ENCODE measurements at places on chromosomes 1 and 21.

DNA sequence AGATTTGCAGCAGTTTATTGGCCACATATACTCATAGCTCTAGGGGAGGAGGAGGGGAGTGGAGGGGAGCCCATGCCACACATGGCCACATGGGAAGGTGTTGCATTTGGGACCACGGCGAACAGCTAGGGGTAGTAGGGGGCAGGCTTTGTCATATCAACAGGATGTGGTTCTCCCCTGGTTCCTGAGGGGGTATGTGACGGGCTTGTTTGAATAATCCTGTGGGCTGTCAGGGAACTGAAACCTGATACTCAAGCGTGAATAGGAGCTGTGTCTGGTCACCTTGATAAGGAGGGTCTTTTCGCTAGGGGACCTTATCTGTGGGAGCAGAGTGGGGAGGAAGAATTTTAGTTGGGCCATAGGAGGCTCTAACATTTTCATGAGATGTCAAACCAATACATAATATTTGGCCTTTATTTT is 264.7 kb downstream of the CTH start:
- DNase-seq, result no peak

DNA sequence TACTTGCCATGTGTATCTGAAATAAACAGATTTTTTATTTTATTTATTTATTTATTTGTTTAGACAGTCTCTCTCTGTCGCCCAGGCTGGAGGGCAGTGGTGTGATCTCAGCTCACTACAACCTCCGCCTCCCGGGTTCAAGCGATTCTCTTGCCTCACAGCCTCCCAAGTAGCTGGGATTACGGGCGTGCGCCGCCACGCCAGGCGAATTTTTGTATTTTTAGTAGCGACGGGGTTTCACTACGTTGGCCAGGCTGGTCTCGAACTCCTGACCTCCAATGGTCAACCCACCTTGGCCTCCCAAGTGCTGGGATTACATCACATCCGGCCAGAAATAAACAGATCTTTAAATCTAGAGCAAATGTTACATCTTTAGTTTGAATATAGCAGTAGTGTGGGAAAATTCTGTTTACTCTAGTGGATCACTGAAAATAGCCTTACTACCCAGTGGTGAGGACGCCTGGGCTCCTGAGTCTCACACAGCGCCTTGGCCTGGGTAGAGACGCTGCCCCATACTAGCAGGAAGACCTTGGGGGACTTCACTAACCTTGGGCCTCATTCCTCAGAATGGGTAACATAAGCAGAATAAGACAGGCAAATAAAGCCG is 709 bp downstream of the GART start:
- DNase-seq, result no peak

- DNase-seq, result peak; percentile 45
These were observed 126.8 kb downstream of the HIVEP3 start for GRCh38 chr1:41791667-41792484.

DNA sequence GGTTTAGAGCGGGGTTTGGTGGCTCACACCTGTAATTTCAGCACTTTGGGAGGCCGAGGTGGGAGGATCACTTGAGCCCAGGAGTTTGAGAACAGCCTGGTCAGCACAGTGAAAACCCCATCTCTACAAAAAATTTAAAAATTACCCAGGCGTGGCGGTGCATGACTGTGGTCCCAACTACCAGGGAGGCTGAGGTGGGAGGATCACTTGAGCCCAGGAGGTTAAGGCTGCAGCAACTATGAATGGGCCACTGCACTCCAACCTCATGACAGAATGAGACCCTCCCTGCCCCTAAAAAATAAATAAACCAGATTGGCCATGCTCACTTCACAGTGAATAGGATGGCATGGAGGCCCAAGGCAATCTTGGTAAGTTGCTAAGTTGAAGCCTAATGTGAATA is 168.9 kb downstream of the RHOU start:
- no peak for DNase-seq

- DNase-seq, result peak; percentile 67
These were observed 1.2 kb upstream of the KIRREL1 start for GRCh38 chr1:157992031-157992832.

DNA sequence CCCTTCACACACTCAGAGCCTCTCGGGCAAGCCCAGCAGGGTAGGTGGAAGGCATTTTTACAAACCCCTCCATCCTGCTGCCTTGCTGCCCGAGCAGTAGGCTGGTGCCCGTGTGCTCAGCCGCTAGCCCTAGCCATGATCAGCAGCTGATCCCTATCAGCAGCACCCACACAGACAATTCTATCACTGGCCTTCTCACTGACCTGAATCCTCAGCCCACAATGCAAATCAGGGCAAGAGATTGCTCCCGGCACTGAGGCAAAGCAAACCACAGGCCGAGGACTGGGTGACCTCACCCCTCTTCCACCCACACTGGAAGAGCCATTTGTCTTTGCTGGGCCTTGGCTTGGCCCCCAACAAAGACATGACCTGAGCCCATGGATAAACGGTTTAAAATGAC is 895 bp upstream of the PDZK1 start:
- no peak for DNase-seq

- DNase-seq, result no peak
These were observed 59.3 kb upstream of the ABCG1 start for GRCh38 chr21:42159560-42160110.

DNA sequence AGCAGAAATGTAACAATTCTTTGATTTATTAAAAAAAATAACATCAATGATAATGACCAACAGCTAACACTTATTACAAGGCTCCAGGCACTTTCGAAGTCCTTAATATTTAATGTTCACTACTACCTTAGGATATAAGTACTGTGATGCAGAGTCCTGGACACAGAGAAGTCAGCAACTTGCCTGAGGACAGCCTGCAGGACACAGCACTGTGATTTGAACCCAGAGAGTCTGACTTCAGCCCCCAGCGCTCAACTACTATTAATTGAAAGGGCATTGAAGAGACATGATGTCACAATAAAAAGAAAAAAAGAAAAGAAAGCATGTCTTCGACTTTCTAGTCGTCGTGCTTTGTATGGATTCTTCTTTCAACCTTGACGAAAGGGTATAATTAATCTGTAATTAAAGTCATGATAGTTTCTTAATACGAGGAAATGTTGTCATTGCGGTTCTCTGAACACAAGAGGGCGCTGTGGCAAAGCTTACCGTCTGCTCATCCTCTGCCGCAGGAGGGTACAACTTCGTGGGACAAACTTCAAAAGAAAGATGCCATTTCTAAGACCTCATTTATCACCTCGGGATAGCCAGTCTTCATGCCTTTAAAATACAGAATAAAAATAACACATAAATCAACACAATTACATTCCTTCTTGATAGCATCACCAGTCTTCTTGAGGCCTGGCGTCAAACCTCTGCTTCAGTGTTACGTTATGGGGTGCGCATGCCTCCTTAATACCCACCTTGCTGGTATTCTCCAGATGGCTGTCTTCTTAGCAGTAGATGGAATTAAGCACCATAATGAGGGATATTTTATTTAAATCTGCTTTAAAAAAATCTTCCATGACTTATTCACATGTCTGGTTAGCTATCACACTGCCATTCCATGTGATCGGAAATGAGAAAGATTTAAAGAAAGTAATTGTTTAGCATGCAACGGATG is 240.1 kb downstream of the DISC1 start:
- DNase-seq, result peak; percentile 59

- DNase-seq, result no peak
These were observed 2.3 kb upstream of the CTNNBIP1 start for GRCh38 chr1:9912264-9912936.

DNA sequence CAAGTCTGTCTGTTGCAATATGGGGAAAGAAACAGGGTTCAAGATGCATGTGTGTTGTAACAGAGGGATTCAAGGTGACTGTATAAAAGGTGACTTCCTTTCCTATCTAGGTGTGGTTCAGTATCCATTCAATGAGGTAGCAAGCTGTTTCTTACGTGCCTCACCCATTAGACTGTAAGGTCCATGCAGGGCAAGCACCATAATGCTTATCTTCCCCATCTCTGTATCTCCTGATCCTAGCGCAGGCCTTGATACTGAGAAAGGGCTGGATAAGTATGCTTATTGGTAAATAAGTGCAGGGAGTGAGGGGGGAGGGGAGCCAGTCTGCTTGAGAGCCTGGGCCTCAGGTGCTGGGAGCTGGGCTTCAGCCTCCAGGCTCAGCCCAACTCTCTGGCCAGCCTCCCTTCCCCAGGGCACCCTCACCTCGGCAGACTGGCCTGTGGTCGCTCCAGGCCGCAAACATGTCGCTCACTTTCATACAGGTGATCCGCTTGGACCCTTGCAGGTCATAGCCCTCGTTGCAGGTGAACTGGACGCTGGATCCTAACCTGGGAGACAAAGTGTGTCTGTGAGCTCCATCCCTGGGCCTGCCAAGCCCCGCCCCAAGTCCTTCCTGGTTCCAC is 44.5 kb upstream of the HMGB4 start:
- no peak for DNase-seq

DNA sequence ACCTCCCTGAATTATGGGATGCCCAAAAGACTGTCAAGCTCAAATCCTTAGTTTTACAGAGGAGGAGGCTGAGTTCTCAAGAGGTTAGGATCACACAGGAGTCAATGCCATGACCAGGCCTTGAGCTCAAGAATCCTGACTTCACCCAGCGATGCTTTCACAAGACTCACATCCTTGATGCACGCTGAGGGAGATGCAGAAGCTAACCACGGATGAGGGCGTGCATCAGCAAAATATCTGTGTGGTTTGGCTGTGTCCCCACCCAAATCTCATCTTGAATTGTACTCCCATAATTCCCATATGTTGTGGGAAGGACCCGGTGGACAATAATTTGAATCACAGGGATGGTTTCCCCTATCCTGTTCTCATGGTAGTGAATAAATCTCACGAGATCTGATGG is 133.2 kb downstream of the KCNJ6 start:
- DNase-seq, result no peak

- DNase-seq, result no peak
These were observed 130.7 kb upstream of the IGSF21 start for GRCh38 chr1:17976854-17977253.

- DNase-seq, result peak; percentile 32
These were observed 177.3 kb downstream of the CAMTA1 start for GRCh38 chr1:6962478-6962995.

DNA sequence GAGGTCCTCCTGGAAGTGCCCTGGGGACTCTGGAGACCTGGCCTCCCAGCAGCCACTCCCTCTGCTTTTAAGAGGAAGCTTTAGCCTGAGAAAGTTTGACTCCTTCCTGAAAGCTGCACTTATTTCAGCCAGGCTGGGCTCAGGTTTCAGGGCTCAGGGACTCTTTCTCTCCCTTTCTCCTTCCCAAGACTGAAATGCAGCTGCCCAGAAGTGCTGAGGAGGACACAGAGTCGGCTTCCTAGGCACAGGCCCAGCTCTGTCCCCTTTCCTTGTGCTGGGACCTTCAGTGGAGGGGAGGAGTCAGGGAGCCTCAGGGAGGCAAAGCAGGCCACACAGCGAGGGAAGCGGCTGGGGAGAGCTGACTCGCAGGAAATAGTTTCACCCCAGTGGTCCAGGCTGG is 137.3 kb downstream of the NAV1 start:
- DNase-seq, result no peak

DNA sequence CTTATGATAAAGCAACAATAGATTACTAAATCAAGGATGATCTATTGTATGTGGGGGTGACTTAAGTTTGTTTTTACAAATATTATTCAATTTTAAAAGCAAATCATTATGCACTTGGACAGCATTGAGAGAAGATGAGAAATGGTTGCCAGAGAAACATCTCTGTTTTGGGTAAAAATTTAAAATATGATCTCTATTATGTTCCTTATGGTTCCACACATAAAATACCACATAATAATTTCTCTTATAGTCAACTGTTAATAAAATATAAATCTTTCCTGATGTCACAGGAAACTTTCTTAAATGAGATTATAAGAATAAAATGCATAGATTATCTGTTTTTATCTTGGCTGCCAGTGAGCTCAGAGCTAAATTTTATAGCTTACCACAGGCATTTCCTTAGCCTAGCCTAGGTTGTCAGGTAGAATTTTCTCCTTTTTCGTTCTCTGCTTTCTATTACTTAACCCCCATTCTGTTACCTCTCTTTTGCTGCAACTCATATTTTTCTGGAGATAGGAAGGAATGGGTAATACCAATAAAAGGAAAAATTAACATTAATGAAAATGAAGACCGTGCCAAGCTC is 109.7 kb downstream of the TGFB2 start:
- no peak for DNase-seq

DNA sequence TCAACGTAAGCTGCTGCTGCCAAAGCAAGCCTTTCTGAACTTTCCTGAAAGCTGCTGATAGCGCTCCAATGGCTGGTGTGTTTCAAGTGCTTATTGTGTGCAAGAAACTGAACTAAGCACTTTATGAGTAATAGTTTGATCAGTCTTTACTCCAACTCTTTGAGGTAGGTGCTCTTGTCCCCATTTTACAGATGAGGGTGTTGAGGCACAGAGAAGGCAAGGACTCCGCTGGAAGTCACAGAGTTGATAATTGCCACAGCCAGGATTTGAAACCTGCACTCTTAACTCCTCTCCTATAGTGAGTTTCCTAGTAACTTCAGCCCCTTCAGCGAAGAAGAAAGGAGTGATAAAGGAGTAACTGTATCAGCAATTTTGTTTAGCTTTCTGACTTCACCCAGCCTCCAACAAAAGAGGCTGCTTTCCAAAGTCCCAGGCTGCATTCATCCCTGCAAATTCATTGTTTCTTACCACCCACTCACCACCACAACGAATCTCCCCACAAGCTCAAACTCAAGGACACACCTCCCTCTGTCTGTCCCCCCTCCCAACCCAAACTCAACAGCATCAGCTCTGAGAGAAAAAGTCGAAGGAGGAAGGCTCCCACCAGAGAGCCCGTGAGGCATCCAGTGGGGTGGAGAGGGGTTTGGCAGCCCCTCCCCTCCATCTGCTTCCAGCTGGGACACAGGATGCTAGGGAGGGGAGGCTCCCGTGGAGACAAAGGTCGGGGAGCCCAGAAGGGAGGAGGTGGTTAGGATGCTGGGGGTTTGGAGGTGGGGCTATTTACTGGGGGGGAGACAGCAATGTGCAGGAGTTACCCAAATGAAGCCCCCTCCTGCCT is 139.6 kb downstream of the NAV1 start:
- DNase-seq, result no peak

DNA sequence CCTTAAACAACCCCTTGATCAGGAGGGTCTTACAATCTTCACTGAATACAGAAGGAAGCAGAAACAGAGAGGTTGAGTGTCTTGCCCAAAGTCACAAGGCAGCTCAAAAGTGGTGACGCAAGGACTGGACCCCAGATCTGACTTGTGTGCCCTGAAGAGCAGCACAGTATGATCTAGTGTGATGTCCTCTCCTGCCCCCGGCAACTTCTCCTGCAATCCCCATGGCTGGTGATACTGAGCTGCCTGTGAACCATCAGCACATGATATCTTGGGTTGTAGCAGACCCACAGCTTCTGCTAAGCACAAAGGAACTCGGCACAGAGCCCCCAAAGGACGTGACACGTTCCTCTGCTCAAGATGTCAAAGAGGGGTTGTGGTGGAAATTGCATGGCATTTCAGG is 51.2 kb upstream of the EDN2 start:
- DNase-seq, result no peak

Data from stimulated activated CD4-positive, alpha-beta T cell treated with anti-CD3 and anti-CD28 coated beads, Interleukin-2, amount 100 ng/mL, for 24 hours (primary cell).